ENCODE measurements at places on chromosomes 2 and 18.

DNA sequence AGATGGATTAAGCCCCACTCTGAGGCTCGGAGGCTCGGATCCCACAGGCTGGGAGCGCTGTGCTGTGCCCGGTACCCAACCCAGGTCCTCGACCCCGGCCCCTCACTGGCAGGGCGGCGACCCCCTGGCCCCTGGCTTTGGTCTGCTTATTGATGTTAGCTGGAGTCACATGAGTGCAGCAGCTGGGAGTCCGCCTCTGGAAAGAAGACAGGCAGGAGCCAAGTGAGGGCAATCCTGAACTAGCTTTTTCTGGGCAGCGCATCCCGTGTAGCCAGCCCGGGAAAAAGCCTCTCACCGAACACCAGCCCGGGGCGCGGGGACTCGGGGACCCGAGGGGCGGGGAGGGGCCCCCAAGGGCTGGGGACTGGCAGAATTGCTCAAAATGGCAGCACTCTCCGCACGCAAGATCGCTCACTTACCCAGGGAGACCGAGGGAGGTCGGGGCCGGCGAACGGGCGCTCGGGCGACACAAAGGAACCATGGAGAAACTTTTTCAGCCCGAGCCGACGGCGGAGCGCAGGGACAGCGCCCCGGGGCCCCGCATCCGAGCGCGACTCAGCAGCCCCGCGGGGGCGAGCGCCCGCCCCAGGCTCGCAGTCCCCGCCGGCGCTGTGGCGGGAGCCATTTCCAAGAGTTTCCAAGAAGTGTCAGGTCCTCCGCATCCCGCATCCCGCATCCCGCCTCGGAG is 567 bp downstream of the TMEM200C start:
- DNase-seq: no peak

GRCh38 chr2:66058675-66059074 is 376.2 kb upstream of the MEIS1 start:
- DNase-seq: no peak

- DNase-seq: no peak
Measured at GRCh38 chr2:122105877-122106206, 350.4 kb downstream of the TSN start.

DNA sequence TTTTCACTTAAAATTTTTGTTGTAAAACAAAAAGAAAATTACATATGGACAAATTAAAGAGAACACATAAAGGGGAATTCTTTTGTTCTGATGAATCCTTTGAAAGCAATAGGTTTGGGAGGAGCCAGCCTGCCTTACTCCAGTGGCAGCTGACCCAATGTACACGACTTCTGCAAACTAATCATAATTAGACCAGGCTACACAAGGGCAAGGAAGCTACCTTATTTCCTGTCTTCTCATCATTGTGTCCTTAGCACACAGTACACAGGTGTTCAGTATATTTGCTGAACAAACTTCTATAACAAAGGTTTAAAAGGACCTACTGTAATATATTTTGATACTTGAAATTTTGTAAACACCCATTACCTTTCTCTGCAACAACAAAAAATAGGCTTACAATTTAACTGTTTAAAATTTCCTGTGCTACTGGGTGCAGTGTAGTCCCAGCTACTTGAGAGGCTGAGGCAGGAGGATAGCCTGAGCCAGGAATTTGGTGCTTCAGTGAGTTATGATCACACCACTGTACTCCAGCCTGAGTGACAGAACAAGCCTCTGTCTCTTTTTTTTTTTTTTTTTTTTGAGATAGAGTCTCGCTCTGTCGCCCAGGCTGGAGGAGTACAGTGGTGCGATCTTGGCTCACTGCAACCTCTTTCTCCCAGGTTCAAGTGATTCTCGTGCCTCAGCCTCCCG is 18.9 kb downstream of the KCNG3 start:
- DNase-seq: no peak

DNA sequence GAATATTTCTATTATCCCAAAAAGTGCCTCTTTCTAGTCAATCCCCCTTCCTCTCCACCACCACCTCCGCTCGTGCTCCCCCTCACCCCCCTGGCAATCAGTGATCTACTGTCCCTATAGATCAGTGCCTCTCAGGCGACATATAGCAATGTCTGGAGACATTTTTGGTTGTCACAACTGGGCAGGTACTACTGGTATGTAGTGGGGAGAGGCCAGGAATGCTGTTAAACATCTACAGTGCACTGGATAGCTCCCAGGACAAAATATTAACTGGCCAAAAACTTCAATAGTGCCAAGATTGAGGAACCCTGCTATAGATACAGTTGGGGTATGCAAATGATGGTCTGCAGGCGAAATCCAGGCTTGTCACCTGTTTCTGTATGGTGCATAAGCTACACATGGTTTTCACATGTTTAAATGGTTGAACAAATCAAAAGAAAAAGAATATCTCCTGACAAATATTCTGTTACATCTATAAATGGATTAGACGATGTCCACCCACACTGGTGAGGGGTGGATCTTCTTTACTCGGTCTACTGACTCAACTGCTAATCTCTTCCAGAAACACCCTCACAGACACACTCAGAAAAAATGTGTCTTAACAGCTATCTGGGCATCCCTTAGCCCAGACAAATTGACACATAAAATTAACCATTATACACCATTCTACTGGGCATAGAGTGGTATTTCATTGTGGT is 25.5 kb downstream of the DPYSL5 start:
- DNase-seq: no peak

DNA sequence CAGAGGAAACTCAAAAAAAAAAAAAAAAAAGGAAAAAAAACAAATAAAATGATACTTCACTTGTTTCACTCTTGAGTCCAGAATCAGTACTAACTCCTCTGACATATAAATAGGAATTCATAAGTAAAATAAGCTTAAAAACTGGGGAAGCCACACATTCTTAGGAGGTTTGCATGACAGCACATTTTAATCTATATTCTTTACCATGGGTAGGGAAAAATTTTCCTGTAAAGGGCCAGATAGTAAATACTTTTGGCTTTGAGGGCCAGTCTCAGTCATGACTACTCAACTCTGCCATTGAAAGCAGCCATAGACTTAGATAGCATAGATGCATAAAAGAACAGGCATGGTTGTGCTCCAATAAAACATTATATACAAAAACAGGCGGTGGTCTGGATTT is 145.2 kb downstream of the BCL11A start:
- DNase-seq: no peak

- no peak for DNase-seq
Measured at GRCh38 chr2:166762746-166763145, 125.5 kb upstream of the XIRP2 start.

DNA sequence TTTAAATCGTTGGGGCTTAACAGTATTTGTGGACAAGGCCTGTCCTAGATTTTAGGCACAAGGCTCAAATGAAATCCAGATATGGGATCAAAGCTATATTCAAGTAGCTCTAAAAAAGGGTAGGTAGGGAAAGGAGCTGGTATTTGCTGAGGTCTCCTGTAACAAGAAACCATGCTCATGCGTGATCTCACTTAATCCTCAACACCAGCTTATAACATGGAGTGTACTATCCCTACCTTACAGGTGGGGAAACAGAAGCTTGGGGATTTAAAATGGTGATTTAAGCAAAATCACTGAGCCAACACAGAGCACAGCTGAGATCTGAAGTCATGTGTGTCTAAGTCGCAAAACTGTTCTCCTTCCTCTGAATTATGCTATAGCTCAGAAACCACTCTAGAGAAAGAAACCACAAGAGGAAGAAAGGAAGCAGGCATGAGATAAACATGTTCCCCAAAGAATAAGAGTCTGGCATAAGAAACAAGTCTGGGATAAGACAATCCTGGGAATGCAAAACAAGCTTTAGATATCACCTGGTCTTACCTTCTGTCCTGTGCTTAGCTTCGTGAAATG is 43.1 kb downstream of the CYRIA start:
- no peak for DNase-seq

DNA sequence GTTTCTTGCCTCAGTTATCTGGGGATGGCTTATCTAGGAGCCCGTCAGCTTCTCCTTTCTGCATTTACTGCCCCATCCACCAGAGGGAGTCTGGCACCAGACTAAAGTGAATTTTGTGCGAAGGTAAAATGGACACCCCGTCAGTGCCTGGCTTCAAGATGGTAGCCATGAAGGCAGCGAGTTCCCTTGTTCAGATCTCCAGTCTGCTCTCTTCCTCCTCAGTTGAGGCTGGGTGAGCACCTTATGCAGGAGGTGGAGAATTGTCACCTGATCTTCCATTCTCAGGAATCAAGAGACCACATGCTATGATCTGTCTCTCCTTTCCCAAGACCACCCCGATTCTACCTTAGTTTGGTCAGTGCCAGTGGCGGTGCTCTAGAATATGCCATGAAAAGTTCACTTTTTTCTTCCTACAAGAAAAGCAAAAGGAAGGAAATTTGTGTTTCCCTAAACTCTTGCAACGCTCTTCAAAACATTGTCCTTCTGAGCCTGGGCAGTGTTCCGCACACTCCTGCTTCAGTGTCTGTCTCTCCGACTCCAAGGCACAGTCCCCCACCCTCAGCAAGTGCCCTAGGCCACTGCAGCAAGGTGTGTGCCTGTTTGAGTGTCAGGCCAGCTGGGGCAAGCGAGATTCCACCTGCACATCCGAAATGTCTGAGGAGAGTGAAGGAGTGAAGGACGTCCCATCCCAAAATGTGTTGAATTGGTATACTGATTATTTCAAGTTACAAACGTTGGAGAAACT is 168.6 kb downstream of the SS18 start:
- DNase-seq: peak; percentile 31

GRCh38 chr2:71500426-71501079 is 47.2 kb downstream of the DYSF start:
- DNase-seq: no peak

DNA sequence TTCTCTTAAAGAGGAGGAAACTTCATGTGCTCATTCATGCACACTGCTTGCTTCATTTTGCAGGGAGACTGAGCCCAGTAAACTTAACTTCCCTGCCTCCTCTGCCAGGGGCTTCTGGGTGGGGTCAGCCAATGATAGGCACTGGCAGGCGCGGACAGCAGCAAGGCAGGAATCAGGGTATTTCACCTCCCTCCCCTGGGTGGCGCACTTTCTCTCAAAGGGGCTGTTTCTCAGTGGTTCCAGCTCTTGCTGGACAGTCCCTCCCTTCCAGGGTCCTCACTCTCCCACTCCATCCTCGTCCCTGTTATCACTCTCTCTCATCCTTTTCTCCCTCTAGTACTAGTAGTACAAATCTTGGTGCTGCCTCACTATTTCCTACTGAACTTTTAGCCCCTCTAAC is 320.5 kb upstream of the ZNF521 start:
- no peak for DNase-seq

Data from CD4-positive, alpha-beta T cell treated with Interleukin-17A for 4 hours (primary cell).